ENCODE measurements at places on chromosomes 1 and 21.

DNA sequence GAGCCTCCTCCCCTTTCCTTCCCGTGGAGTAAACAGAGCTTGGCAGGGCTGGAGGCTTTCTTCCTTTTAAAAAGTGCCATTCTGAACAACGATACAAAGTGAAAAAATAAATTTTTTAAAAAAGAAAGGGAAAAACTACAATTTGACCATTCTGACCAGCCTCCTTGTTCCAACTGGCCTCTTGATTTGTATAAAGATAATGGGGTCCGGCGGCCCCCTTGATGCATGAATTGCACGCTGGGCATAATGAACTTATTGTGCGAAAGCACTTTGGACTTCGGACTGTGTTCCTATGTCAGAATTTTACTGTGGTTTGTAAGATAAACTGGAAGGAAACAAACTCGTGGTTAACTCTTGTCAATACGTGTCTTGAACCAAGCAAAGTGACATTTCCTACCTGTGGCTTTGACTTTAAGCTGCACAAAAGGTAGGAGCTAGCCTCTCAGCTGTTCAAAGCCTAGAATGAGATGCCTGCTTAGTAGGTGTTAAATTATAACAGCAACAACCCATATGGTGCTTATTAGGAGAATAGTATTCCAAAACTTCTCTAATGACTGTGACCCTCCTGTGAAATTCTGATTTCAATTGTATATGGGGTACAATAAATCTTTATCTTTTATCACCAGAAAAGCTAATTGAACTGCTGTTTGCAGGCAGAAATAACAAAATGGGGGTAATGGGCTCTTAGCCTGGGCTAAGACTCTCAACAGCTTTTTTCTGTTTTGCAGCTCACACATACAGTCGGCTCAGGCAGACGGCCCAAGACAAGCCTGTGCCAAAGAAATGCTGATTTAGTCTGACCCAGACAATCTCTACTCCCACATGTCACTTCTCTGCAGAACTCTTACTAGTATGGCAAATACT is 9.3 kb downstream of the IRF2BP2 start:
- no peak for DNase-seq

DNA sequence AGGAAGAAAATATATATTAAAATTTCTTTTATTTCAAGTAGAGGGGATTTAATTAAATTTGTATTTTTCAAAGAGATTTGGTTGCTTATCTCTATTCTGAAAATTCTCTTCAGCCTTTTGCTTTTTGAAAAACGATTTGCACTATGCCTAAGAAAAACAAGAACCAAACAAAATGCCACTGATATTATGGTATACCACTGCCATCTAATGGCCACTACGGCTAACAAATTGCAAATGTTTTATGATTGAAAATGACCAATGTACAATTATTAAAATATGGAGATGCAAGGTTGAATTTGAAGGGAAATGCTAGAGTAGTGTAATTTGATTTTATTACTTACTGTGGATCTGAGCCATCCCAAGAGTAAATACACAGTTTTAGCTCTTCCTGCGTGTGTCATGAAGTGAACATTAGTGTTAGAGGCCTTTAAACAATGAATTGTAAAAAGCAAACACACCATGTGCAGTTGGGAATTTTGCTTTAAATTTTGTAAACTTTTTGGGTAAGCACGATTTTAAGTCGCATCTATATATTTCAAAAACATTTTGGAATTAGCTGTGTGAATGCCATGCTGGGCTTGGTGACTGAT is 137.4 kb upstream of the USP25 start:
- DNase-seq = no peak

- DNase-seq = no peak
Measured at GRCh38 chr1:3945916-3946840, 46.1 kb upstream of the C1orf174 start.

DNA sequence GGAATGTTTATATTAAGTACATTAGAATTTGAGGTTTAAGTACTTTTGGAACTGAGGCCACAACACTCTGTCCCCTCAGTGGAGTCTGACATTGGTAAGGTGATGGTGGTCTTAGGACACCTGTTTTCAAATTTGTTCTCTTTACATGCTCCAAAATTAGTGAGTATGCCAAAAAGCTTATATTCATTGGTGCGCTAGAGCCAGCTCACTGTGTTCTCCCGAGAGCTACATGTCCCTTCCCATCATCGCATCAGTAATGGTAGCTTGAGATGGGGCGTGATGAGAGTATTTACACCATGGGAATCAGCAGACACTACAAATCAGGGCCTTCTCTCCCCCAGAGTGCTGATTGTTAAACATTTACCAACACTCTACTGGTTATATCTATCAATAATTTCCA is 19.5 kb downstream of the ETS2 start:
- no peak for DNase-seq

- peak; percentile 58 for DNase-seq
Measured at GRCh38 chr1:65069011-65069565, 78.9 kb upstream of the AK4 start.

DNA sequence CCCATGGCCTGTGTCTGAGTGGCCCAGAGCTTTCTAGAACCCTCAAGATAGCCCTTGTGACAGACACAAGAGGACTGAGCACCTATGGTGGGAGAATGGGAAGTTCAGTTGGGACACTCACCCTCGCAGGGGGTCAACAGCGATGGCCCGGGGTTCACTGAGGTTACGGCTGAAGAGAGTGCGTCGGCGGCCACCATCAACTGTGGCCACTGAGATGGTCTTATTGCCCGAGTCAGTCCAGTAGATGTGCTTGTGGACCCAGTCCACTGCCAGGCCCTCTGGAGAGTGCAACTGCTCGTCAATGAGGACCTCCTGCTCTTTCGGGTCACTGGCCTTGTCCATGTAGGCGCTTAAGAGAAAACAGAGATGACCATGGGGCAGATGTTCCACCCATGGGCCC is 25.7 kb upstream of the MAGOH start:
- no peak for DNase-seq

GRCh38 chr21:31753949-31754707 is 22.2 kb upstream of the SCAF4 start:
- no peak for DNase-seq

GRCh38 chr1:182262425-182262824 is 129.2 kb downstream of the GLUL start:
- DNase-seq = no peak

DNA sequence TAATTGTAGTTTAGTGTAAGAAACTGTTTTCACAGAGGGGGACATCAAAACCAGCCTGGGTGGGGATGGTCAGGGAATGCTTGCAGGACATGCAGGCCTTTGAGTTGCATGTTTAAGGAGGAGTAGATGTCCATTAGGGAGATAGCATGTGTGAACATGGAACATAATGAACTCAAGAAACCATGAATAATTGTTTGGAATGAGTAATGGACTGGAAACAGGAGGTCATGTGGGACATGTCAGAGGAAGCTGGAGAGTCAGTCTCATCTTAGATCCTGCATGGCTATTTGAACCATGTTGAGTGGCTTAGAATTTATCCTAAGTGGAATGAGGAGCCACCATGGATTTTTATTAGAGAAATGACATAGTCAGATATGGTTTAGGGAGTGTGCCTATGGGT is 86.4 kb downstream of the RPE65 start:
- no peak for DNase-seq

DNA sequence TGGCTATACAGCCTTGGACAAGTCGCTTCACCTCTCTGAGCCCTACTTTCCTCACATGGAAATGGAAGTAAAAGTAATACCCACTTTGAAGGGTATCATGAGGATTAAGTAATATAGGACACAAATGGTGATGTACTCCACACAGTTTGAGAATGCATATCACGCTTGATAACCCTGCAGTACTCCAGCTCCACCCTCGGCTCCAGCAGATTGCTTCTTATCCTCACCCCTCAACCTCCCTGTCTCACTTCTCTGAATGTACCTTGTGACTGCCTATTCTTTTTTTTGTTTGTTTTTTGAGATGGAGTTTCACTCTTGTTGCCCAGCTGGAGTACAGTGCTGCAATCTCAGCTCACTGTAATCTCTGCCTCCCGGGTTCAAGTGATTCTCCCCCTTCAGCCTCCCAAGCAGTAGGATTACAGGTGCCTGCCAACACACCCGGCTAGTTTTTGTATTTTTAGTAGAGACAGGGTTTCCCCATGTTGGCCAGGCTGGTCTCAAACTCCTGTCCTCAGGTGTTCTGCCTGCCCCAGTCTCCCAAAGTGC is 55.5 kb downstream of the LDLRAD2 start:
- no peak for DNase-seq

DNA sequence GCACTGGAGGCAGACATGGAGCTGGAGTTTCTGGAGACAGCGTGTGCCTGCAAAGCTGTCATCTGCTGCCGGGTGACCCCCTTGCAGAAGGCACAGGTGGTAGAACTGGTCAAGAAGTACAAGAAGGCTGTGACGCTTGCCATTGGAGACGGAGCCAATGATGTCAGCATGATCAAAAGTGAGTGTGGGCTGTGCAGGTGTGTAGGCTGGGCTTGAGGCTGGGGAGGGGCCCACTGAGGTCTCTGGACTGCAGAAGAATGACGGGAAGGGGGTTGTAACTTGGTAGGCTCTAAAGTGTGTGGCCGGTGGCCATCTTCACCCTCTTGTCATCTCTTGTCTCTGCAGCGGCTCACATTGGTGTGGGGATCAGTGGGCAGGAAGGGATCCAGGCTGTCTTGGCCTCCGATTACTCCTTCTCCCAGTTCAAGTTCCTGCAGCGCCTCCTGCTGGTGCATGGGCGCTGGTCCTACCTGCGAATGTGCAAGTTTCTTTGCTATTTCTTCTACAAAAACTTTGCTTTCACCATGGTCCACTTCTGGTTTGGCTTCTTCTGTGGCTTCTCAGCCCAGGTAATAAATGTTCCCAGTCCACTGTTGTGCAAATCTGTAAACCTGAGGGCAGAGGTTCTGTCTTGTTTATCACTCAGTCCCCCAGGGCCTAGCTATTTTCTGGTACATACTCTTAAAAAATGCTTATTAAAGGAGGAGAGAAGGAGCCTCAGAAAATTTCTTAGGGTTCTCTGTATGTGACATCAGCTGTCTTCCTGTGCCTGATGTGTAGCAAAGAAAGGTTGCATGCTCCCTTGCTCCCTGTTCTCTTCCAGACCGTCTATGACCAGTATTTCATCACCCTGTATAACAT is 19.9 kb downstream of the ATP8B2 start:
- DNase-seq = peak; percentile 74

GRCh38 chr21:34834852-34835501 is 166.2 kb downstream of the CLIC6 start:
- DNase-seq = no peak

GRCh38 chr21:34618941-34619340 is 4.0 kb upstream of the RCAN1 start:
- no peak for DNase-seq

DNA sequence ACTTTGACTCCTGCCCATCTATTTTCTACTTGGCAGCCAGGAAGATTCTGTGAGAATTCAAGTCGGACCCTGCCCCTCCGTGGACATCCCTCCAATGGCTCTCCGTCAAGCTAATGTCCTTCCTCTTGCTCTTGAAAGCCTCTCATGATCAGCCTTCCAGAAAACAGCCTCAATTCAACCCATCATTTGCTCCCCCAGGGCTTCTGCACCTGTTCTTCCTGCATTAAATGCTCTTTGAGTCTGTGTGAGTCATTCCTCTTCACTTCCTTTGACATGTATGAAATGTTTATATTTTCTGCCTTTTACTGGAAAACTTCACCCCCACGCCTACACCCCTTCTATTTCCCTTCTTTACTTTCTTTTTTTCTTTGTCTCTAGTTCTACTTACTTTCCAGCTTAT is 734.1 kb upstream of the ZP4 start:
- no peak for DNase-seq

DNA sequence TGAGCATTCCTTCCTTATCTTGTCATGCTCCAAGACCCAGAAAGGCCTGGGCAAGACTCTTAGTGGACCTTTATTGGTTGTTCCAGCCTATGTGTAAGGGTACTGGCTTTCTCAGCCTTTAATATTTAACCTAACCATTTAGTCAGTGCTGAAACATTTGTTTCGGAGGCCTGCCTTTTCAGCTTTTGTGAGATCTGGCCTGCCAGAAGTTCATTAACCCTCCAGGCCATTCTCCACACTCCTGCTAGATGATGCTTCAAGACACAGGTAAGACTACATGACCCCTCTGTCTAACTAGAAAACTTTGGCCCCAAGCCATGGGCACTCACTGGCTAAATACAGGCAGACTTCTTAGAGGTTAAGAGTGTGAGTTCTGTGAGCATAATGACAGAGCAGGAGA is 138.4 kb upstream of the ZP4 start:
- DNase-seq = no peak

DNA sequence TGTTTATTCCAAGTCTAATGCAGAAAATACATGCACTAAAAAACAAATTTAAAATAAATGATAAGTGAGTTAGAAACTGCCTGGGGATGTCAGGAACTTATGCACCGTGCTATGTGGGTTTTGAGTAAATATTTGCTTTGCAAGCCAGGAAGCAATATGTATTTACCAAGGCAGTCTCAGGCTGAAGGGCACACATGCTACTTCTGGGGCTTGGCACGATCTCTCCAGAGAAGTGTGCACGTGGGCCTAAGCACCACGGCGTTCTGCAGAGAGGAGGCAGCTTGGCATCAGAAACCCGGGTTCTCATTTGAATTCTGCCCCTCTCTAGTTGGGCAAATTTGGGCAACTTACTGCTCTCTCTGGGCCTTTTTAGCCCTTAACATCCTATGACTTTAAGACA is 72.6 kb upstream of the ROR1 start:
- no peak for DNase-seq

DNA sequence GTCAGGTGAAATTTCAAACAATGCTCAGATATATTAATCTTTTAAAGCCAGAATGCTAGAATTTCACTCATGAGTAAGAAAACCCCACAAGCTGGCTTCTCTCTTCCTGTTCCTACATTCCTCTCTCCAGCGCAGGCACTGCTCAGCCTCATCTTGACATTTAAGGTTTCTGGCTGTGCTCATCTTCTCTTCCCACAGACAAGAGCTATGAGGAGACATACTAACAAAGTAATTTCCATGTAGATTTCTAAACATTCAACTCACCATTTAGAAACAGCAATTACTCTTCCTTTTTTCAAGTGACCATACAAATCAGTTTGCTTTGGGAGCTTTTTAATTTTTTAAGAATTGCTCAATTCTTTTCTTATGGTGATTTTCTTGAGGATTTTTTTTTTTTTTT is 7.8 kb upstream of the LRRC8D start:
- no peak for DNase-seq

GRCh38 chr1:53270107-53270506 is 31.8 kb upstream of the MAGOH start:
- no peak for DNase-seq

GRCh38 chr1:17941431-17942189 is 166.0 kb upstream of the IGSF21 start:
- DNase-seq = no peak

- DNase-seq = no peak
Measured at GRCh38 chr1:172456344-172456769, 12.5 kb upstream of the PIGC start.

Measured in CD4-positive, alpha-beta T cell (primary cell).